Stimulated activated CD8-positive, alpha-beta memory T cell treated with anti-CD3 and anti-CD28 coated beads, Interleukin-2, amount 100 ng/mL, for 1 hour (primary cell): ENCODE measurements at places on chromosomes 7 and 10.

- DNase-seq, result no peak
Measured at GRCh38 chr7:3075441-3075840, 31.8 kb upstream of the CARD11 start.

DNA sequence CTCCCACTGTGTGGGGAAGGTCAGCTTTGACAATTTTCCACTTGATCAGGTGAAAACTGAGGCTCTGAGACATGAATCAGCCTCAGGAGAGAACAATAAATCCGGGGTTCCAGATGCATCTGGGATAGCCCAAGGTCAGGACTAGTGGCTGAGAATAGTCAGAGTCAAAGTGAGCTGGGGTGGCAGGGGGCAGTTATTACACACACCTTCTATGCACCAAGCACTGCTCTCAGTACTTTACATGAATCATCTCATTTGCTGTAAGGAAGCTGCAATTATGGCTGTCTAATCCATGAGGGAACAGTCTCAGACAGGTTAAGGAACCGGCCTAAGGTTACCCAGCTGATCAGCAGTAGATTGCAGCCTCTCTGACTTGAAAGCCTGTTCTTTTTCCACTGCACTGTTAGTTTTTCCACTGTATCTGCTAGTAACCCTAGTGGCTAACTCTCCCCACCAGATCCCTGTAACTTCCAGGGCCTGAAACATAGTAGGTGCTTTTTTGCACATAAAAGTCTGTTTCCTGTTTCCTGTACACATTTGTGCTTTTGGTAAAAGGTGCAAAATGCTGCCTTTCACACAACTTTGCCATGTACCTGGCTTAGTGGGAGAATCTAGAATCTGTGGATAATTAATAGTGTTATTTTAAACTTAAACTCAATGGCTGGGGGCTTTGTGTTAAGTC lies 125.9 kb downstream of the EMX2 start:
- DNase-seq, result no peak

- no peak for DNase-seq
Measured at GRCh38 chr10:5764422-5765297, 48.6 kb downstream of the GDI2 start.

DNA sequence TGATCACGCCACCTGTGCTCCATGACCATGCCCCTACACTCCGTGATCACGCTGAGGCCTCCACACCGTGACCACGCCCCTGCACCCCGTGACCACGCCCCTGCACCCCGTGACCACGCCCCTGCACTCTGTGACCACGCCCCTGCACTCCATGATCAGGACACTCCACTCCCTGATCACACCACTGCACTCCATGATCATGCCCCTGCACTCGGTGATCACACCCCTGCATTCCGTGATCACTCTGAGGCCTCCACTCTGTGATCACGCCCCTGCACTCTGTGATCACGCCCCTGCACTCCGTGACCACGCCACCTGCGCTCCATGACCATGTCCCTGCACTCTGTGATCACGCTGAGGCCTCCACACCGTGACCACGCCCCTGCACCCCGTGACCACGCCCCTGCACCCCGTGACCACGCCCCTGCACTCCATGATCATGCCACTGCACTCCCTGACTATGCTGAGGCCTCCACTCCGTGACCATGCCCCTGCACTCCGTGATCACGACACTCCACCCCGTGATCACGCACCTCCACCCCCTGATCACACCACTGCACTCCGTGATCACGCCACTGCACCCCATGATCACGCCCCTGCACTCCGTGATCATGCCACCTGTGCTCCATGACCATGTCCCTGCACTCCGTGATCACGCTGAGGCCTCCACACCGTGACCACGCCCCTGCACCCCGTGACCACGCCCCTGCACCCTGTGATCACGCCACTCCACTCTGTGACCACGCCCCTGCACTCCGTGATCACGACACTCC lies 27.7 kb downstream of the STK32C start:
- DNase-seq, result no peak

DNA sequence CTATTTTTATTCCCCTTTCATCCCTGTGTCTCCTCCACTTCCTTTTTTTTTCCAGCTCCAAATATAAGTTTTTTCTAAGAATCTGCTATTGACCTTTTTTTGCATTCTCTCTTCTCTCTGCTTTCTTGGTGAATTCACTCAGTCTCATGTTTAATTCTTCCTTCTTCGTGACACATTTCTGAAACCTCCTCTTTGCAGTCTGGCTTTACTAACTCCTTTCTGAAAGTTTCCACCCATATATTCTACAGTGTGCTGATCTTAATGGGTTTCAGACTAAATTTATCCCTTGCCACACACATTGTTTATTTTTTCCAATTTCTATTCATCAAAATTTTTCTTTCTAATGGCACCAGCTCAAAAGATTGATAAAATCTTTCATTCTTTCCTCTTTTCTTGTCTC lies 47.8 kb upstream of the CALD1 start:
- DNase-seq, result no peak
